Stimulated activated CD8-positive, alpha-beta memory T cell treated with anti-CD3 and anti-CD28 coated beads, Interleukin-4, amount 100 ng/mL, for 1 hour (primary cell): ENCODE measurements at places on chromosomes 3 and 15.

GRCh38 chr15:36185438-36185837 lies 394.0 kb upstream of the CDIN1 start:
- no peak for DNase-seq

- DNase-seq = no peak
Observed at GRCh38 chr15:41984622-41985021, 12.3 kb upstream of the EHD4 start.

DNA sequence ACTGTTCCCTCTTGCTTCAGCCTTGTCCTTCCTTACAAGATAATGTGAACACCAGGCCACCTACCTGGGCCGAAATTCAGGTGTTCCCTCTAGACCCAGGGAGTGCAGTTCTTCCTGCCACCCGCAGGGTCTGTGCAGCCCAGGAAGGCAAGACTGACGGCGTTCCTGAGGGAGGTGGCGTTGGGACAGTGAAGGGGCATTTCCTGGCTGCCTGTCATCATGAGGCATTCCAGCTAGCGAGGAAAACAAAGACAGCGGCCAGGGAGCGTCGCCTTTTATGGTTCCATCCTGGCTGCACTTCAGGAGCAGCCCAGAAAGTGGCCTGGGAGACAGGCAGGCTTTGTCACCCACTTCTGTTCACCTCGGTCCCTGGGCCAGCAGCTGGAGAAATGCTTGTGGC lies 84.8 kb upstream of the WNT5A start:
- DNase-seq = no peak

DNA sequence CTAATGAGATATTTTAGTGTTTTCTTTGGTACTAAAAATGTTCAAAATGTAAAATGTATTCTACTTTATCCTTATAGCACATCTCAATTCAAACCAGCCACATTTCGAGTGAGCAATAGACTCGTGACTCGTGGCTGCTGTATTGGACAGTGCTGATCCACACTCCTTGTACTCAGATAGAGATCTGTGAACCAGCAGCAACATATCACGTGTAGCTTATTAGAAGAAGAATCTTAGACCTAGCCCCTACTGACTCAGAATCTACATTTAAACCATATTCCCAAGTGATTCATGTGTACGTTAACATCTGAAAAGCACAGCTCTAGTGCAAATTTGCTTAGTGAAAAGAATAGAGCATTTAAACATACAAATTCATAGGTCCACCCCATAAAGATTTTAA lies 130.9 kb downstream of the IL1RAP start:
- DNase-seq = no peak

GRCh38 chr15:42042602-42043400 lies 22.0 kb upstream of the PLA2G4E start:
- DNase-seq = no peak

GRCh38 chr3:143187111-143187510 lies 67.5 kb downstream of the CHST2 start:
- no peak for DNase-seq

GRCh38 chr3:21013566-21013965 lies 737.4 kb downstream of the ZNF385D start:
- no peak for DNase-seq

GRCh38 chr3:15754047-15754446 lies 43.7 kb downstream of the ANKRD28 start:
- DNase-seq = no peak

DNA sequence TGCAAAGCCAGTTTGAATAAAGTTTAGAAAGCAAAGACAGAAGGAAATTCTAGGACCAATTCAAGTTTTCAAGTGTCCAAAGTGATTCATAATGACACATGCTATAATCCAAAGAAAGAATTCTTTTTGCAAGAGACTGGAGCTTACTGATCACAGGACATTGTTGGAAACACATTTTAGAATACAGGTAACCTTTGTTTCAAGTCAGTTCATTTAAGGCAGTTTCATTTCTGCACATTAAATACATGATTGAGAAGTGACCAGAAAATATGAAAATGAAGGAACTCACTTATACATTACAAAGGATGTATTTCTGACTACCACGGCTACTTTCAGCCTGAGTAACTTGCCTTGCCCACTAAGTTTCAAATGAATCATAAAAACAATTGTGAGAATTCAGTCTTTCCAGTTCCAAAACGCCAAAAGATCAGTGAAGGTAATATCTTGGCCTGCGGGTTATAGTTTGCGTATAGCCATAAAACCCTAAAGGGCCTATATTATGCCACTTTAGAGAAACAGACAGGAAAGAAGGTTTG lies 48.7 kb downstream of the PRICKLE2 start:
- DNase-seq = no peak

DNA sequence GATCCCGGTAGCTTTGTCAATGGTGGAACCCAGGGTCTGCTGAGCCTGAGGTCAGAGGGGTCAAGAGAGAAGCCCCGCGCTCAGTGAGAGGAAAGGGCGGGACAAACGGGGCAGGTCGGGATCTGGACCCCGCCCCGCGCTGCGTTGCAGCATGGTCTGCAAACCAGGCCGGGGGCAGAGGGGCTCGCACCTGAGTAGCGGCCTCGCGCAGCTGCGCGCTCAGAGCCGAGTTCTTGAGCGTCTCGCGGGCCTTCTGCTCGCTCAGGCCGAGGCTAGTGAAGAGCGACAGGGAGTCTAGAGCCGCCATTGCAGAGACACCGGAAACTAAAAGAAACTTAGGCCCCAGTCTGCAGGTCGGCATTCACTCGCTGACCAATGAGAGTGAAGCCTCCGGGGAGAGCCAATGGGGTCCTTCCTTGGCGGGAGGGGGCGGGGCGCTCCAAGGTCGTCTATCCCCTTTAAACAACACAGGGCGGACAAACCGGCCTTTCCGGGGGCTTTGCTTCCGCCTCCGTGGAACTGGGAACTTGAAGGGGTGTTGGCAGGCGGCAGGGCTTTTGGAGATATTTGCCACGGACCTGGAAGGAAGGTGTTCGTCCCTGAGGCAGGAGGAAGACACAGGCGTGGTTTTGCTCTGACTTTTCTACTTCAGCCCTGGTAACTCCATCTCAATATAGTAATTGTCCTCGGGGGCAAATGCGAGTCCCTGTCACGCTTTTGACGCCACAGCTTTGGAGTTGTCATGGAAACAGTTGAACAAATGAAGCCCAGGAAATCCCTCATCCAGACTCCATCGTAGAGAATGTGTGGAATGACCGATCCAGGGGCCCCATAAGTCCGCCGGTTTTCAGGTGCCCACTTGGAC lies at the start of gene QARS1:
Gene QARS1, minus strand, starts transcription at position 331 of the 865 bp plus-strand sequence. Its CDS starts 24 bp downstream, at position 307.
- DNase-seq = peak; percentile 79

DNA sequence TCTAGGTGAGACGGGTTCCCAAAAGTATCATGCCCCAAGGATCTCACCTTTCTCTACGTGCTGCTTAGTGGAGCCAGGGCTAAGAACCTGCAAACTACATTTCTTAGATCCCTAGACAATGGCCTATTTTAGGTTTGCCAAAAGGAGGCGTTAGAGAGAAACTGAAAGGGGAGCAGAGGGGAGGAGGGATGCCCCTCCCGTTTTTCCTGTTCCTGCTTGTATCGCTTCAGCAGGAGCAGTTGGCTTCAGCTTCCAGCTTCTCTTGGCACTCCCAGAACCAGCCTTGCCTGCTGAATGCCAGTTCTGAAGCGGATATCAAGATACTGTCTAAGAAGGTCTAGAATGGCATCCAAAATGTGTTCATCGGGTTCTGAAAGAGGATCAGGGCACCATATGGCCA lies 58.4 kb upstream of the ABHD17C start:
- no peak for DNase-seq

- no peak for DNase-seq
Observed at GRCh38 chr15:67185621-67186225, 68.7 kb downstream of the AAGAB start.

GRCh38 chr15:71226536-71227455 lies 111.5 kb downstream of the THSD4 start:
- DNase-seq = no peak

- DNase-seq = no peak
Observed at GRCh38 chr3:42376344-42376798, 34.0 kb downstream of the LYZL4 start.

- DNase-seq = no peak
Observed at GRCh38 chr15:97115761-97116070, 785.2 kb downstream of the NR2F2 start.

DNA sequence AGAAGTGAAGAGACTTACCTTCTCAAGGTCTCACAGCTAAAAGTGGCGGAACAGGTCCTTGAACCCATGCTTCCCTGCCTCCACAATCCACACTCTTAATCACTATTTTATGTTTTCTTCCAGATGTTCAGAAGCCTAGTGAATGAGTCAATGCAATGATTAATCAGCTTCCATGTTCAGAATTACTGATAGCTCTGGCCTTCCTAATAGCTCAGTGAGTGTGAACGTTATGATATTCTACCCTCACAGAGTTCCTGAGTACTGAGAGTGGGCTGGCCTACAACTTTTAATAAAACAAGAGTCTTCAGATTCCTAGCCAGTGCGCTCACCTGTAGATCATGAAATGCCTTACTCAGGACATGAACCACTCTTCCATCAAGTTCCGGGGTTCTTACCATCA lies 443.0 kb upstream of the ADAMTS9 start:
- no peak for DNase-seq

GRCh38 chr3:109900783-109901182 lies 563.4 kb upstream of the DPPA4 start:
- DNase-seq = no peak

DNA sequence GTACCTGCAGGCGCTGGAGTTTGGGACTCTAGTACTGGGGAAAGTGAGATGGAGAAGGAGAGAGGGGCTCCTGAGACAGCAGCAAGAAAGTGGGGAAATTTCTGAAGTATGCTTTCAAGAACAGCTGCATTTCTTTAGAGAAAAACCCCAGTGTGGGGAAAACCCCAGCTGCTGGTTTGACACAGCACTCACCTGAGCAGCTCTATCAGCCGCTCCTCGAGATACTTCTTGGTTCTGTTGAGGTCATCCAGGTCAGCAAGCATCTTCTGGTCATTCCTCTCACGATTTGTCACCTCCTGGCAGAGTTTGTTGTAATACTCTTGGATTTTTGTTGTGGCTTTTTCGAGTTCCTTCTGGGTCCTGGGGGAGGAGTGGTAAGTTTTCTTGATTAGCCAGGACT lies 18.8 kb downstream of the CXCR6 start:
- DNase-seq = no peak

DNA sequence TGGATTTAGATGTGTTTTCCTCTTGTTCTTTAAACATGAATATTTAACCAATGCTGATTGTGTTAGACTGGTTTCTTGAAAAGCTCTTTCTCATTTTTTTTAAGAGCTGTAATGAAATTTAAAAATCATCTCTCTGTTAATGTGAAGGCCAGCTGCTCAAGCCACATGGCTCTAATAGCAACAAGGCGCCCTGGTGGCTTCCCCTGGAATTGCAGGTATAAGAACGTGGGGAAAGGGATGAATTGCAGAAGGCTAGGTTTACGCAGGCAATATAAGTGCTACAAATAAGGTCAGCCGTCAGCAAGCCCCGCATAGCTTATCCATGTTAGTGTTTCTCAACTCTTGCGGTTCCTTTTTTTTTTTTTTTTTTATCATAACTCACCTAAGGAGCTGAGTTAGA lies 108.5 kb downstream of the SAMMSON start:
- no peak for DNase-seq

DNA sequence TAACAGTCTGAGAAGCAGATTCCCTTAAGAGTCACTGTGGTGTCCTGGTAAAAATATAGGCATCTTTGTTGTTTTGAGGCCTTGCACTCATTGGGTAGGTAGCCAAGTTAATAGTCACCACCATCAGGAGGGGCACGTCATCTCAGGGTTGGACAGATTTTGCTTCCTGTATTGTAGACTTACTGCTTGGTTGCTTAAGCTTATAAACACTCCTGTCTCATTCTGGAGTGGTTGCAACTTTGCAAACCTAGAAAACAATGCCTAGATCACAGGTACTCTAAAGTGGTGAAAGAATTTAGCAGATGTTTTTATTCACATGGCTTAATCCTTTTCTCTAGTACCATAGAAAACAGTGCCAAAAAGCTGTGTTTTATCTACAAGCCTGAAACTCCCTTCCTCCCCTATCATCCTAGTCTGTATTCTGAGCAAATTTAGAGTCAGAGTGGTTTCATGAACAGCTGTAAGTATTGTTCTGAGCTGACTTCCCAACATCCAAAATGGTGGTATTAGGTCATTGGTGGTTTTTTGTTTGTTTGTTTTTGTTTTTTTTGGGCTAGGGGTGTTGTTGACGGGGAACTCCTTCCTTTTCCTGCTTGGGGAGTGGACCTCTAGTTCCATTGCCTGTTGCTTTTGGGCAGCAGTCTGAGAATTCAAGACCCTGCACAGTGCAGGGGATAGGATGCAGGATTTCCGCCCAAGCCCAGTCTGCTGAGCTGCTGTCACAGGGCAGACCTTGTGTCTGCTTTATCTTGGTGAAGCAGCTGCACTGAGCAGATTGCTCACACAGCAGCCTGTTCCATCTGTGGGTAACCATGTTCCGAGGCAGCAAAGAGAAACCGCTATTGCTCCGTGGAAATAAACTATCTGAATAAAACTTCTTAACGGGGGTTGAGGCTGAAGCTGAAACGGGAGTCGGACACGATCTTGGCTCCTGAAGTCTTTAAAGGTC lies 202.0 kb downstream of the AKAP13 start:
- peak; percentile 46 for DNase-seq

DNA sequence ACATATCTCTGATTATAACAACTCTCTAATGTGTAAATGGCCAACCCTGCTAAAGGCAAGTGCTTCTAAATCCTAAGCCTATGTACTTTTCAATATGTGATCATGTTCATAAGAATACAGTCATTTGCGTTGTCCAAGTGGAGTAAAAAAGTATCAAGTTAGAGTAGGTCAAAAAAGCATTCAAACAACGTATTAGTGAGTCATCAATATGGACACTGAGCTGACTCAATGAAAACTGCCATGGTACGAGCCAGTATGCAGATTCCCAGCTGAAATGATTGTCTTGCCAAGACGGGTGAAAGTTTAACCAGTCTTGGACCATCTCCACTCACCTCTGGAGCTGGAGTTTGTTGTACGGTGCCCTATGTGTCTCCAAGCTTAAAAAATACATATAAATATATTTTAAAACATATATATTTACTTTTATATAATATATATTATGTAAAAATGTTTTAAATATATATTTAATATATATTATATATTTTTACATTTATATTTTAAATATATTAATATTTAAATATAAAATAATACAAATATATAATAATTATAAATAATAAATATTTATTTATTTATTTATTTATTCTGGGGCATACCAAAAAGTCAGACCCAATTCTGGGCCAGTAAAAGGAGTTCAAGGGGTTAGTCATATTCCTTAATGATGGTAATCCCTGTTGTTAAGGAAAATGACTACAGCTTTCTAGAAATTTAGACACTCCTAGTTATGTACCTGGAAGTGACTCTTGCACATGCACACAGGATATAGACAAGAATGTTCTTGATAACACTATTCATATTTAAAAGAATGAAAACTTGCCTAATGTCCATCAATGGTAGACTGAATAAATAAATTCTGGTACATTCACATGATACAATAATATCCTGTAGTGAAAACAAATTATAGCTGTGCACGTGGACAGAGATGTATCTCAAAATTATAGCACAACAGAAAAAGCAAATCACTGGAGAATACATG lies 27.2 kb downstream of the PLSCR4 start:
- DNase-seq = no peak

- DNase-seq = no peak
Observed at GRCh38 chr3:71893702-71894479, 108.9 kb upstream of the PROK2 start.

DNA sequence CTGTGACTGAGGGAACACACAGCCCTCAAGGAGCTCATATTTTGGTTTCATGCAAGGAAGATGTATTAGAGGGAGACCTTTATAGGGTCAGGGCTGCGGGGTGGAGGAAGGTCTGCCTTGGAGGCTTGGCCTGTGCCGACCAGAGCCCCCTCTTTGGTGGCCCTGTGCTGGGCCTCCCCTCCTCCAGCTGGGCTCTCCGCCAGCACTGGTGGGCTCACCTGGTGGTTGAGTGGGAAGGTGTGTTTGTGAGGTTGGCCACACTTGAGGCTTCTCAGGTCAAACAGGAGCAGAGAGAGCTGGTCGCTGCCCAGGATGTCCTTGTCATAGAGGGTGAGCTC lies 2.6 kb downstream of the PLA2G4F start:
- no peak for DNase-seq
